Stimulated activated naive B cell treated with anti-CD40 and anti-IgM and Interleukin-4, amounts not matched to agents 10 μg/mL and 1 μg/mL and 100 μg/mL, for 72 hours (primary cell): ENCODE measurements at places on chromosomes 7 and 10.

GRCh38 chr10:126087153-126087680 is 190.9 kb downstream of the FANK1 start:
- DNase-seq, result no peak

- no peak for DNase-seq
Measured at GRCh38 chr7:101971457-101971856, 154.0 kb downstream of the CUX1 start.

DNA sequence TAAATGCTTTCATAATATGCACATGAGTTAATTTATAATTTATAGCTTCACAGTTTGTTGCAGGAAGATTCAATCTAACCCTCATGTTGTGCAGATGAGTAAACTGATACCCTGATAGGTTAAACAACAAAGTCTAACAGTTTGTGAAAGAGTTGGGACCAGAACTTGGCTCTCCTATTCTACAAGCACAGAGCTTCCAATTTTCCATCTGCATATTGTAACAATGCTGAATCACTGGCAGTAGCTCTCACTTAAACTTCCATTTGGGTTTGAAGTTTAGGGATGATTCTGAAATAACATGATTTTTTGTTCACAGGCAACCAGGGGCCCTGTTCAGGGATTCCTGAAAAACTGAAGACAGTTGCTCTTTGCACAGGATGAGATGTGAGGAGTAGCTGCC is 179.3 kb downstream of the XPNPEP1 start:
- no peak for DNase-seq

DNA sequence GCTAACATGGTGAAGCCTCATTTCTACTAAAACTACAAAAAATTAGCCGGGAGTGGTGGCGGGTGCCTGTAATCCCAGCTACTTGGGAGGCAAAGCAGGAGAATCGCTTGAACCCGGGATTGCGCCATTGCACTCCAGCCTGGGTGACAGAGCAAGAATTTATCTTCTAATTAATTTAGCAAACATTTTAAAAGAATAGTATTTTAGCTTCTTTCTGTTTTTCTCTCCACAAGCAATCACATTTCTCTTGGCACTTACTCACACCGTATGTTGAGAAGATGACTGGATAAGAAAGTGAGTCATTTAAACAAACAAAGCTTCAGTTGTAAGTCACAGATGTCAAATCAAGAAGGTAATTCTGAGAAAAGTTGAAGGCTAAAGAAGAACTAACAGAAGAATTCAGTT is 264.0 kb downstream of the ARL4A start:
- no peak for DNase-seq

DNA sequence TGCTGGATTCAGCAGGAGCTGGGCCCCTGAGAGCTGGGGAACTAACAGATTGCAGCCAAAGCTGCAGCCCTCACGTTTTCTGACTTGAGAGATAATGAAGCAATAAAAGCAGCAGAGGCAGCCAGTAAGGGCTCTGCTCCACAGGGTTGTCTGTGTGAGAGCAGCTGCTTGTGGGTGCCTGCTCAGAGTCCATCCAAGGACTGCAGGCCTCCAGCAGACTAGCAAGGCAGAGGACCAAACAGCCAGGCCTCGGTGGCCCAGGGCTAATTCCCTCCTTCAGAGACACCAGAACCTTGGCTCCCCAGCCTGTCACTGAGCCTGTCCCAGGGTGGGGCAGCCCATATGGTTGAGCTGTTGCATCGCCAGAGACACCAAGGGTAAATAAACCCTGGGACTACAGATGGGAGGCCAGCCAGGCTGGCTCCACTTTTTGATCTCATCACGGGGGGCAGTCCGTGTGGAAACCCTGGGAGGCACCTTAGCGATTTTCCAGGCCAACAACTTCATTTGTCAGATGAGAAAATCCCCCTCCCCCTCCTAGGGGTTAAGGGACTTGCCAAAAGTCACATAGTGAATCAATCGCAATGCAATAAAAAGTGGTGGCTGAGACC is 229.2 kb downstream of the WDR11 start:
- DNase-seq, result no peak

DNA sequence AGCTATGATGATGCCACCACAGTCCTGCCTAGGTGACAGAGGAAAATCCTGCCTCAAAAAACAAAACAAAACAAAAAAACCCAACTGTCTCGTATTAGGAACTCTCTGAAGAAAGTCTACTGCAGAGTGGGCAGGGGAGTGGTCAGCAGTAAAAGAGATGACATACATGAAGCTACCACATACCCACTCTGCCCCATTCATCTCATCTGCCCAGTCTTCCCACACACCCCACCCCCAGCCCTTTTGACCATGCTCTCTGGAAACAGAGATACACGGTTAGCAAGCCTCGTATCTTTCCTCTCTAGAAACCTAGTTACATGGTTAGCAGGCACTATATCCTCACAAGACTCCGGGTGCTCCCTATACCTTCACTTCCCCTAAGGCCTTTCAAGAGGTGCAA is 8.3 kb downstream of the SLC37A3 start:
- DNase-seq, result peak; percentile 31

GRCh38 chr7:113085781-113086390 is 741 bp downstream of the GPR85 start:
- DNase-seq, result no peak

DNA sequence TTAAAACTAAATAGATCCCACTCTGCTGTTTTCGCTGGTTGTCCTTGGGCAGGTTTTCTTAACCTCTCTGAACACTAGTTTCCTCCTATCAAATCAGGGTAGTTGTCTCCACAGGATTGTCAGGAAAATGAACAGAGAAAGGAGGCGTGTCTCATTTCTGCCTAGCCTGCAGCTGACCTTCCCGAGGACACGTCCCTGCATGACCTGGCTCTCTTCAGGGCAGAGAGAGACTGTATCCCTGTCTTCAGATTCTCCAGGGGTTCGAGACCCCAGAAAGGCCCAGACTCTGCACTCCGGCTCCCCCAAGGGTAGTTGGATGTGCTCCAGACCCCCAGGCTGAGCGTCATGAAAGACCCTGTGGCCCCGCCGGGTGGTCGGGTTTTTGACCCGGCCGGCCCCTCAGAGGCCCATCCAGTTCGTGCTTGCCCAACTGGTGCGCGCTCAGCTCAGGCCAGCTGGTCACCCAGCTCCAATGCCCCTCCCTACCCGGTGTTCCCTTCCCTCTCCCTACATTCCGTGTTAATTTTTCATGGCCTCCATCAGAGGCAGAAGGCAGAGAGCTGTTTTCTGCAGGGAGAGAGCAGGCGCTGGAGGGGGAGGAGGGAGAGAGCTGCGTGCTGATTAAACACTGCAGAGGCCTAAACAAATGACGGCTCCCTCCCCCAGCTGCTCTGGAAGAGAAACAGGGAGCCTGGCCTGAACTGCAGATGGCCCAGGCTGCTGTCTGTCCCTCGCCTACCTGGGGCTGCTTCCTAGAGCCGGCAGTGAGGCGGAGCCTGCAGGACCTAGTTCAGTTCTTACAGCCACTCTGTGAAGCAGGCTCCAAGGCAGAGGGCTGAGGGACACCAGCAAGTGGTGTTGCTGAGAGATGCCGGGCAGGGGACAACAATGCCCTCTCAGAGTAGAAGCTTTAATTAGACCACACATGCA is 86.2 kb upstream of the PPIF start:
- DNase-seq, result no peak

- DNase-seq, result no peak
Measured at GRCh38 chr7:71563276-71563675, 431.3 kb downstream of the GALNT17 start.

DNA sequence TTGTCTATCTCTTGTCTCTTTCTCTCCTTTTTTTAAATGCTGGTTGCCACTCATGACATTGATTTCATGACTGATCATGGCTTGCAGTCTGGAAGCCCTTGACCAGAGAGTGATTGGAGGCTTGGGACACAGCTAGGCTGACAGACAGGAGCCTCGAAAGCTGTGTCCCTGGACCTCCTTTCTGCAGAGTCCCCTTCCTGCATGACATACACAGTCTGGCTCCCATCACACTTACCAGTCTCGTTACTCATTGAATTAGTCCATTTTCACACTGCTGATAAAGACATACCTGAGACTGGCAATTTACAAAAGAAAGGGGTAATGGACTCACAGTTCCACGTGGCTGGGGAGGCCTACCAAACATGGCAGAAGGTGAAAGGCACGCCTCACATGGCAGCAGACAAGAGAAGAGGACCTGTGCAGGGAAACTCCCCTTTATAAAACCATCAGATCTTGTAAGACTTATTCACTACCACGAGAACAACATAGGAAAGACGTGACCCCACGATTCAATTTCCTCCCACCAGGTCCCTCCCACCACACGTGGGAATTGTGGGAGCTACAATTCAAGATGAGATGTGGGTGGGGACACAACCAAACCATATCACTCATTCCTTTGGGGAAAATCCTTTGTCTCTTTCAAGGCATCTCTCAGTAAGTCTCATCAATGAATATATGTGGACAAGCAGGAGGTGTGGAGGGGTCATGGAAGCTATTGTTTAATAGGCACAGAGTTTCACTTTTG is 102.3 kb downstream of the TBXAS1 start:
- no peak for DNase-seq

DNA sequence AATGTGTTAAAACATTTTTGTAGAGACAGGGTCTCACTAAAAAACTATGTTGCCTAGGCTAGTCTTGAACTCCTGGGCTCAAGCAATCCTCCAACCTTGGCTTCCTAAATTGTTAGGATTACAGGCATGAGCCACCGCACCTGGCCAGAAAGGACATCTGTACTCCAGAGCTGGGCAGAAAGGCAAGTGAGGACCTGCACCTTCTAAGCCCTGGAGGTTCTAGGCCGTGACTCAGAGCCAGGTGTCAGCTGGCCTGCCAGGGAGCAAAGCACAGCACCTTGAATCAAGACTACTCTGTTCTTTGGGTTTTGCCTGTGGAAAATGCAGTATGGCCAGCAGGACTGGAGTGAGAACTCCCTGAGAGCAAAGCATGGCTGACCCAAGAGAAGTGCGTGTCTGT is 396.5 kb downstream of the ADRA2A start:
- DNase-seq, result no peak

DNA sequence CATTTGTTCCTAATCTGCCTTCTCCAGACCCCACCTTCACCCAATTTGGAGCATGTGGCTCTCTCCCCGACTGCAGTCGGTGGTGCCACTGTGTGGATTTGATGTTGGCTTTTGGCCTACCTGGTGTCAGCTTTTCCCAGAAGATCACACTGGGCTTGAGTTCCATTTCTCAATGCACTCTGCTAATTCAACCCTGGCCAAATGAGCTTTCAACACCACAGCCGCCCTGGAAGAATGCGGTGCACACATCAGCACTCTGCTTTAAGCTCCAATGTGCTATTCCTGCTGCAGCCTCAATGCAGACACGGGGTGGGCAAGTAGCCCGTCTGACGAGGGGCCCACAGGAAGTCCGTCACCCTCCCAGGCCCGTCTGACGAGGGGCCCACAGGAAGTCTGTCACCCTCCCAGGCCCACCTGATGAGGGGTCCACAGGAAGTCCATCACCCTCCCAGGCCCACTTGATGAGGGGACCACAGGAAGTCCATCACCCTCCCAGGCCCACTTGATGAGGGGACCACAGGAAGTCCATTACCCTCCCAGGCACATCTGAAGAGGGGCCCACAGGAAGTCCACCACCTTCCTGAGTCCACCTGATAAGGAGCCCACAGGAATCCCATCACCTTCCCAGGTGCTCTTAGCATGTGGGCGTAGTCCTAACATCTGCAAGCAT is 64.4 kb downstream of the ASB13 start:
- DNase-seq, result no peak

DNA sequence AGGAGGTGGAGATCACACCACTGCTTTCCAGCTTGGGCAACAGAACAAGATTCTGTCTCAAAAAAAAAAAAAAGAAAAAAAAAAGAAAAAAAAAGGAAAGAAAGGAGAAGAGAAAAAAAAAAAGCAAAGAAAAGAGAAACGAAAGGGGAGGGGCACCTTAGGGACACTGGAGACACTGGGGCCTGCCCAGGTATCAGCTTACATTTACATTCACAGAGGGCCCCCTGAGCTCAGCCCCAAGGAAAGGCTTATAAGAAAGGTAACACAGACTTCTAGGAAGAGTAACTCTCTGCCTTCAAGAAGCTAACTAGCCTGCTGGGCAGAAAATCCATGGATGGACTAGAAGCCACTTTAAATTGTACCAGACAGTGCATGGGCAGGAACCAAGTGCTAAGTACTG is 108.8 kb downstream of the NPY start:
- DNase-seq, result no peak

DNA sequence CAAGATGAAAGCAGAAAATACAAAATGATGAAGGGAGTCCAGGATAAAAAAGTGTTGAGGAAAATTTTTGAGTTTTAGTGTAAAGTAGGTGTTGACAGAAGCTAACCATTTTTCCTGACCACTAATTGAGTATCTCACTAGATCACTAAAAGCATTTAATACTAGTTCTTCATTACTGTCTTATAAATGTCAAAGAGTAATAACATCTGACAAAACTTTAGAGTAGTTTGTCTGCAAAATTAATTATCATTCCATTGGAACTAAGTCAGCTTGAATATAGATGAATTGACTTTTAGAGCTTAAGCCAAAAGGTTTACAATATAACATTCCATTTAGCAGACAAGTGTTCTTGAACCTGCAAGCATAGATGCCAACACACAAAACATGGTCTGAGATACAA is 232.9 kb downstream of the FOXP2 start:
- no peak for DNase-seq

DNA sequence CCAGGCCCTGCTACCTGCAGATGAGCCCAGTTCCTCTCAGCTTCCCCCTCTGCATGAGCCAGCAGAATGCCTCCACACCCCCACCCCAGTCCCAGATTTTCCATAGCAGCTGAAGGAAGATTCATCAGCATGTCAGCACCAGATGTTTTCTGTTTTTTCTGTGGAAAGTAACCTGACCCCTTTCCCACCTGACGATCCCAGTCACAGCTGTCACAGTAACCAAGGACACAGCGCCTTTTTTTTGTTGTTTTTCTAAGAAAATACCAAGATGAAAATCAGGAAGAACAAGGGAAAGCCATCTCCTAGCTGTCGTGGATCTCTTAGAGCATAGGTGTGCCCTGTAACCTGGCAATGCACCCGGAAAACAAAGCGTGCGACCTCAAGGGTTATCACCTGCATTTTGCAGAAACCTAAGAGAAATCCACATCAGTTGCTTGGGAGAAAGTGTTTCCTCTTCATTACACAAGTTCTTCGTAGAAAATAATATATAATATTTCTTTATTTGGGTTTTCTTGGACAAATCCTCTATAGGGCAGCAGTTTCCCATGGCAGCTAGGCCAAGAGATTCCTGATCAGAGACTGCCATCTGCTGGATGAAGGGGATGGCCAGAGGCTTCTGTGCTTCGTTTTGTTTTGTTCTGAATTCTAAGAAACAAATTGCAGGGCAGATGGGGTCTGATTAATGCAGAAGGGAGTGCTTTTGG is 401.9 kb downstream of the TNS3 start:
- DNase-seq, result peak; percentile 15

GRCh38 chr10:45422866-45423659 is 49.0 kb downstream of the ALOX5 start:
- DNase-seq, result no peak

DNA sequence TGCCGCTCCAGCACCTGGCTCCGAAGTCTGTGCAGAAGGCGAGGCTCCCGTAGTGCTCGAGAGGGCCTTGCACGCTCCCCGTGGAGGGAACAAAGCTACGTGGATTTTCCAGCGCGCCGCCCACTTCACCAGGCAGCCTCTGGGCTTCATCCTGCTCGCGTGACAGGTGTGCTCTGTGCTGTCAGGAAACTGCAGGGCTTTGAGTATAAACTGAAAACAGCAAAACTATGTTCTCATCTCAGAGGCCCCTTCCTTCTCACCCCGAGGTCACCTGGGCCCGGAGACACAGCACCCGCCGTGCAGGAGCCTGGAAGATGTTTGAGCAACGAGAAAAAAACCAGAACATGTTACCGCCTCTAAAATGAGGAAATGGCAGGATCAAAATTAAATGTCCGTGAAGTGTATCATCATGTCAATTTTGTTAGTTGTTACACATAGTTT is 17.6 kb upstream of the GPR146 start:
- no peak for DNase-seq

GRCh38 chr7:7830122-7830878 is 111.9 kb upstream of the RPA3 start:
- DNase-seq, result no peak
